Fibroblast of villous mesenchyme (primary cell): ENCODE measurements at places on chromosomes 1 and 21. TPM values are rescaled to one million over a fixed set of nuclear protein-coding genes. Genes with fewer than 3 reads are reported as not detected.

RASSF5 gene
- total RNA-seq = 0.86 and 1.6 TPM in 2 replicates

DNA sequence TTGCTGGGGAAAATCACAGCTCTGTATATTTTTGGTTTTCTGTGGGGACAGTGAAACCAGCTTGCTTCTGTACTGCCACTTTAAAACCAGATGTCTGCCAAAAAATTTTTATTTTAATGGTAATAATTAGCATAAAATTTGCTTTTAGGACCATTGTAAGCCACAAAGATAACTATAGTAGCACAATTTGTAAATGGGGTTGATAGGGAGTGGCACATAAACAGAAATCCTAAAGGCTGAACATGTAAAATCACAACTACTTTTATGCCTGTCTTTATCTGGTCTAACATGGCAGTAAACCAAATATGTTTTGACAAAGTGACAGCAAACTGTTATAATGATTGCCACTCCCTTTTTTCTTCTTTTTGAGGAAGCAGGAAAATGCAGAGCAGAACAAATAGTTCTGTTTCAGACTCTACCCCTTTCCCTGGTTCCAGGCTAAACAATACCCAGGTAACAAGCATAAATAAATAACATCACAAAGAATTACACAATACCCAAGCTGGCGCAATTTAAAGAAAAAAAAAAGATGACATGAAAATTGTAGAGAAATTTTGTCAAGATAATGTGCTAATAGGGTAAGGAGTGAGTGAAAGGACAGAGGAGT lies 24.0 kb upstream of the CCDC181 start:
- no peak for DNase-seq

DNA sequence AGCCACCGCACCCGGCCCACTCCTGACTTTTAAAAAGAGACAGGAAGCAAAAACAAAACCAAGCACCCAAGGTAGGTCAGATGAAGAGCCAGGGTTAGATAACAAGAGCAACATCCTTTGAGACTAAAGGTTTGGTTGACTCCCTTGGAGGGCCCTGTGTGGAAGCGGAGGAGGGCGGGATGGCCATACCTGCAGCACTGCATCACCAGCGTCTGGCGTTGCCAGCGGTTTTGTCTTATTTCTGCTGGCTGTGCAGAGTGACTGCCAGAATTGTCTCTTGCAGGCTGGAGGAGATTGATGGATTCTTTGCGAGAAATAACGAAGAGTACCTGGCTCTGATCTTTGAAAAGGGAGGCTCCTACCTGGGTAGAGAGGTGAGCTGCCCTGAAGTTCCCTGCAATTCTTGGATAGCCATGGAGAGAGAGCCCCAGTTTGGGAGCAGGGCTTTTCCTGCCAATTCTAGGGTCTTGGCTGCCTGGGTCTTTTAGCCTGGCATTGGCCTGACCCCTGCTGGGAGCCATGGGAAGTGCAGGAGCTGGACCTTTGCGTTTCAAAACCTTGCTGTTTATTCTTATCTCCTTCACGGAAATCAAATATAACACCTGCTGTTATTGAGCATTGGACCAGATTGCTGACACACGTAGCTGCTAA lies 24.0 kb downstream of the QSOX1 start:
- DNase-seq = peak; percentile 60

LCE1A gene
- not detected in 2 replicates for total RNA-seq

- DNase-seq = no peak
Observed at GRCh38 chr1:82153752-82154151, 353.0 kb downstream of the ADGRL2 start.

DNA sequence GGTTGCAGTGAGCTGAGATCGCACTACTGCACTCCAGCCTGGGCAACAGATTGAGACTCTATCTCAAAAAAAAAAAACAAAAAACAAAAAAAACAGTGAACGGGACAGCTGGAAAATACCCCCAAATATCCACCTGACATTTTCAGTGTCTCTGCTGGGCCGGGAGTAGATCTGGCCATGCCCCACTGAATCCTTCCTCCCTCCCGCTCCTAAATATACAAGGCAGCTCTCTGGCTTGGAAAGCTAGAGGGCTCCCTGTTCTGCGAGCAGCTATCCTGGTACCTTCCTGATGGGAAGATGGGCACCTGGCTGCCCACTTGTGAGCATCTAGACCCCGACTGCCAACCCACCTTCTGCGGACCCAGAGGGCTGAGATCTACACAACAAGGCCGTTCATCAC lies 21.4 kb downstream of the SPSB1 start:
- DNase-seq = no peak

C1orf87 gene
- total RNA-seq = not detected in 2 replicates

DNA sequence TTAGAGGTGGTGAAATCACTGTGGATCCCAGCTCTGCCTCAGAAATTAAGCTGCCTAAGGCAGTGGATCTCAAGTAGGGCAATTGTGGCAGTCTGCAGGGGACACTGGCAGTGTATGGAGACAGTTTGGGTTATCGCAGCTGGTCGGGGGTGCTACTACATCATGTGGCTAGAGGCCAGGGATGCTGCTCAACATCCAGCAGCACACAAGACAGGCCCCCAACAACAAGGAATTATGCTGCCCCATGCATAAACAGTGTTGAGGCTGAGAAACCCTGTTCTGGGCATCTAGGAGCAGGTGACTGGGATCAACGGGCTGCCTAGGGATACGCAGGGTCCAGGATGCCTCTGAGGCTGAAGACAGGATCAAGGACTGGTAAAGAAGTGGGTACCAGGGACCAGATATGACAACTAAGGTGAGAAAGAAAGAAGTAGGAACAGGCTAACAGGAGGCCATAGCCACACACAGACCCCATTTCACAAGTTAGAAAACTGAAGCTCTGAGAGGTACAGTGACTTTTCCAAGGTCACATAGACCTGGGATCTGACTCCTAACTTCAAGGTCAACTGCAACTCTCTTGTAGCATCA lies 8.7 kb downstream of the BATF3 start:
- no peak for DNase-seq

C8A gene
- not detected in 2 replicates for total RNA-seq

A3GALT2 gene
- not detected in 2 replicates for total RNA-seq

- DNase-seq = peak; percentile 68
Observed at GRCh38 chr1:76154206-76154956, 79.8 kb downstream of the ST6GALNAC3 start.

DNA sequence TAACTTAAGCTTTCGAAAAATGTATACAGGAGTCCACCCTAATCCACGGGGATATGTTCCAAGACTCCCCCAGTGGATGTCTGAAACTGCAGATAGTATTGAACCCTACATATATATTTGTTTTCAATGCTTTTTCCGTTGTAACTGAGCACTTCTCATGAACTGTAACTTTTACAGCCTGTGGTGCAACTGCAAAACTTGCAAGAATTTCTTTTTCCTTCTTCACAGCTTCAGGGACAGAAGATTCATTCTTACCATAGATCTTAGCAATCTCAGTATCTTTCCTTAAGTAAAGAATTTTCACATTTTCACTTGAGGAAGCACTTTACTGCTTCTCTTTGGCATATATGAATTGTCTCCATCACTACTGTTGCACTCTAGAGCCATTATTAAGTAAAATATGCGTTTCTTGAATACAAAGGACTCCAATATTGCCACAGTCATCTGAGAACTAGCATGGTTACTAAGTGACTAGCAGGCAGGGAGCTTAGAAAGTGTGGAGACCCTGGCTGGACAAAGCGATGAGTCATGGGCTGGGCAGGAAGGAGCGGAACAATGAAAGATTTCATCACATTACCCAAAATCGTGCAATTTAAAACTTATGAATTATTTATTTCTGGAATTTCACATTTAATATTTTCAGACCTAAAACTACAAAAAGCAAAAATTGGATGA lies 14.1 kb downstream of the DPYD start:
- peak; percentile 56 for DNase-seq

DNA sequence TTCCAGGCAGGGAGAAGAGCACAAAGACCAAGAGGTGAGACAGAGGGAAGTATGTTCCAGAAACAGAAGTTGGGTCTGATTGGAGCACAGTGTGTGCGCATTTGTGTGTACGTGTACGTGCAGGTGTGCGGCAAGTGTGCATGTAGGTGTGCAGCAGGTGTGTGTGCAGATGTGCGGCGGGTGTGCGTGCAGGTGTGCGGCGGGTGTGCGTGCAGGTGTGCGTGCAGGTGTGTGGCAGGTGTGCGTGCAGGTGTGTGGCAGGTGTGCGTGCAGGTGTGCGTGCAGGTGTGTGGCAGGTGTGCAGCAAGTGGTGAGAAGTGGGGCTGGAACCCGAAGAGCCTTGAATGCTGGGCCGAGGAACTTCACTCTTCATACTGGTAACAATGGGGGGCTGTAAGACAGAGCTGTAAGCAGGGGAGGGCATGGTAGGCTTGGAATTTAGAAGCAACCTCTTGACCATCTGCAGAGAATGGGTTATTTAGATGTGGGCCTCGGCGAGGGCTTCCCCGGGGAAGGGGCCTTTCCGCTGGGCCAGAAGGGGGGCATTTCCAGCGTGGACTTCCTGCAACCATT lies 118.0 kb upstream of the WNT4 start:
- DNase-seq = no peak

DNA sequence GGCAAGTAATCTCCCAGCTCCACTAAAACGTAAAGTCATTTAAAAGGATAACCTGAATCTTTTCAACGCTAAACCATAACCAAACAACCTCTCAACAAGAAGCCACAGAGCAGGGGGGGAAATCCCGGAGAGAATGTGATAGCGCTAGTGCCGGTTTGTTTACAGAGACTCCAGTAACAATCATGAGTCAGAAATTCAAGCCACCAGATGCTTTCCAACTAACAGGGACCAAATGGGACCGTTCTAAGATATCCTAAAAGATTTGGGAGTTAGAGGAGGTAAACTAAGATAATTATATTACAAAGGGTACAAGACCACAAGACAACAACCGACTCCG lies 825 bp downstream of the DCAF8 start:
- DNase-seq = peak; percentile 91

DNA sequence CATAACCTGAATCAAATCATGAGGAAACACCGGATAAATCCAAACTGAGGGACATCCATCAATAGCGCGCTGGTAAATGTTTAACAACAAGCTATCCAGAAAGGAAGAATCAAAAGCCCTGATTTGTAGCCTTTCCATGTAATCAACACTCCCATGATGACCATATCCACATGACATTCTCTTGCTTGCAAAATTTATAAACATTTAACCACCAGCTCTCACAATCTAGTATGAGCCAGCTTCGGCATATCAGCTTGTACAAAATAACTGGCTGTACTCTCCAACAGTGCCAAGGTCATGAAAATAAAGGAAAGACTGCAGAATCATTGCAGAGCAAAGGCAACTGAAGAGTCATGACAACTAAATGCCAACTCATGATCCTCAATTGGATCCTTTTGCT lies 15.7 kb downstream of the HSD11B1 start:
- DNase-seq = peak; percentile 85

- no peak for DNase-seq
Observed at GRCh38 chr21:45792682-45793383, 149.3 kb downstream of the PCBP3 start.

GRCh38 chr1:15948595-15949452 lies 27.1 kb downstream of the ZBTB17 start:
- peak; percentile 98 for DNase-seq

DNA sequence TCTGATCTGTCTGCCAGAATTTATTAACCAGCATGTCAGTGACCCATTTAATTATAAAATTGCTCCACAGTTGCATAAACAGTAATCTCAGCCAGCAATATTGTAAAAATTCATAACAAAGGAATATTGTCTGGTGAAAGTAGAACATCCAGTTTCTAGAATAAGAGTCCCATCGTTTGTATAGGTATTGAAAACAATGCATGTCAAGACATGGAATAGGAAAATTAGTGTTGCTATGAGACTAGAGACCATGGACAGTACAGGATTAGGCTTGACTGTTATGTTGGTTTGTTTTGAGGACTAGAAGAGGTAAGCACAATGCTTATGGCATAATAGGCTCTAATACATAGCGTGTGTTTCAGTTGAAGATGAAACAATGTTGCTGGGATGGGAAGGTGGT lies 37.1 kb downstream of the ATF6 start:
- DNase-seq = no peak

GRCh38 chr1:113041569-113042284 lies 31.3 kb upstream of the LRIG2 start:
- DNase-seq = peak; percentile 15

GRCh38 chr1:177969109-177969508 lies 749 bp downstream of the SEC16B start:
- DNase-seq = peak; percentile 21

S100A1 gene
- total RNA-seq = not detected in 2 replicates

DNA sequence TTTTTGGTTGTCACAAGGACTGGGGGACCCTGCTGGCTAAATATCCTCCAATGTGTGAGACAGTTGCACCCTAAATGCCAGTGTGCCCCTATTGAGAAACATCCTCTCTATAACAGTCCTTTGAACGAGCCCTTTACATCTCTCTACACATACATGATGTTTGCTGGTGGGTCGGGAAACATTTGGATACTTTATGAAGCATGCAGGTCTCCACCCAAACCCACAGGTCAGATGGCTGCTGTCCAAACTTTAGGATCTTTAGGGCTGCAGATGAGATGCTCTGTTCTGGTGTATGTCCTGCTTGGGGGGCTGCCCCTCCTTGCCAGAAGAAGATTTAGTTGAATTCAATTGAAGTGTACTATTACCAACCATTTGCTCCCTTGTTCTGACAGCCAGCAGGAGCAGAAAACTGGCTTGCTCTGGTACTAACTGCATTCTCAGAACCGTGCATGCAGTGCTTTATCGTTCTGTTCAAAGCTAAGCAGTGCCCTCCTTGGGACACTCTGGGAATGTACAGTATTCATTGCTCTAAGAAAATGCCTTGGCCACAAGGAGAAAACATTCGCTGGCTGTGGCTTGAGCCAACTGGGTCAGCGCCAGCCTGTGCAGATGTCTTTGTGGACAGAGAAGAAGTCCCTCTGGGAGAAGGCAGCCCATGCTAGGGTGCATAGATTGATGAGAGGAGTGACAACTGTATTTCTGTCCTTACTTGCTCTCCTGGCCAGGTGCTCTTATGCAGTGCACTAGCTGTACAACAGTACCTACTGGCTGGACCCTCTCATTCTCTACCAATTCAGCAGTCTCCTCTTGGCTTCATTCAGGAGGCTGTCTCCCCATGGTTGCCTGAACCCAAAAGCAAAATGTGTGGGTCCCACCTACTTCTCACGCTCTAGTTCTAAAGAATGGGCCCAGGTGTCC lies 61.4 kb upstream of the DIRAS3 start:
- DNase-seq = peak; percentile 82

KCNK1 gene
- total RNA-seq = 2.6 and 4.3 TPM in 2 replicates

- DNase-seq = no peak
Observed at GRCh38 chr1:70978623-70979022, 69.0 kb downstream of the PTGER3 start.

GRCh38 chr1:93021539-93022134 lies 57.4 kb upstream of the MTF2 start:
- peak; percentile 52 for DNase-seq

DNA sequence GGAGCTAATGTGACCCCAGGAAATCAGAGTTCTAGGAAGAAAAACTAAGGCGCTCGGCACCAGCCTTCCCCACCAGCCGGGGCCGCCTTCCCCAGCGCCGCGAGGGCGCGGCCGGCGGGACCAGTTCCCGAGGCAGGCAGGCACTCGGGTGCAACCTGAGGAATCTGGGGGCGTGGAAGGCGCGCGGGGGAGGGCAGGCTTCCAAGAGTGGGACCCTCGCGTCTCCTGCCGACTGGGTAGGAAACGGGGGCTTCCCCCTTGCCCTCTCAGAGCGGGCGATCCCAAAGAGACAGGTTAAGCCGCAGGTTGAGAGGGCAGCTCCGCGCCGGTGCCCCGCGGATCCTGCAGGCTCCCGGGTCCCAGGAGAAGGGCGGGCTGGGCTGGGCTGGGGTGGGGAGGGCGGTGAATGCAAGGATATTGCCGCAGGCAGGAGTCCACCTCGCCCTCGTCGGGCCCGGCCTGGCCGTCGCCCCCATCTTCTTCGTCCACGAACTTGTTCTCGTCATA lies 431 bp downstream of the ARPC5 start:
- DNase-seq = peak; percentile 20

SAMSN1 gene
- 0.86 TPM in 1 of 2 replicates, not detected in the other for total RNA-seq

- DNase-seq = no peak
Observed at GRCh38 chr1:14553711-14554110, 44.8 kb upstream of the KAZN start.

SYTL1 gene
- total RNA-seq = under 0.01 and 0.32 TPM in 2 replicates
